CD4-positive, alpha-beta T cell treated with Interleukin-6 at 100 ng/mL for 8 hours (primary cell): ENCODE measurements at places on chromosomes 4 and X.

- DNase-seq: no peak
These were observed 156.5 kb upstream of the DKK2 start for GRCh38 chr4:107192601-107193000.

DNA sequence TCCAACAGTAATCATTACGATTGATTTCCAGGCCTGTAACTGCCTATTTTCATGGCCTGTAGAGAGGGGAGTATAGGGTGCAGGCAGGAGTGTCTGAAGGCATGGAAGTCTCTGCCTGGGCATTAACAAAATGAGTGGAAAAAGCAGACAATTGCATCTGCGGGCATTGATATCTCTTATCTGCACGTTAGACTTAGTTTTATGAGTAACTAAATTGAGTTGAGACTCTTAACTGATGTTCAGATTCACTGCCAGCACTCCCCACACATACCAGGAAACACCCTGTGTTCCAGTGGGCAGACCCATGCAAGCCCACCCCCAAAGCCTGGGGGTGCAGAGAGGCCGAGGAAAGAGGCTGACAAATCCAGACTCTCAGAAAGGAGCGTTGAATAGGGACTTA lies 33.3 kb downstream of the F11 start:
- no peak for DNase-seq

- DNase-seq: no peak
These were observed 6.8 kb upstream of the ANOS1 start for GRCh38 chrX:8738588-8739189.

- no peak for DNase-seq
These were observed 25.5 kb downstream of the HPGD start for GRCh38 chr4:174496631-174497432.

DNA sequence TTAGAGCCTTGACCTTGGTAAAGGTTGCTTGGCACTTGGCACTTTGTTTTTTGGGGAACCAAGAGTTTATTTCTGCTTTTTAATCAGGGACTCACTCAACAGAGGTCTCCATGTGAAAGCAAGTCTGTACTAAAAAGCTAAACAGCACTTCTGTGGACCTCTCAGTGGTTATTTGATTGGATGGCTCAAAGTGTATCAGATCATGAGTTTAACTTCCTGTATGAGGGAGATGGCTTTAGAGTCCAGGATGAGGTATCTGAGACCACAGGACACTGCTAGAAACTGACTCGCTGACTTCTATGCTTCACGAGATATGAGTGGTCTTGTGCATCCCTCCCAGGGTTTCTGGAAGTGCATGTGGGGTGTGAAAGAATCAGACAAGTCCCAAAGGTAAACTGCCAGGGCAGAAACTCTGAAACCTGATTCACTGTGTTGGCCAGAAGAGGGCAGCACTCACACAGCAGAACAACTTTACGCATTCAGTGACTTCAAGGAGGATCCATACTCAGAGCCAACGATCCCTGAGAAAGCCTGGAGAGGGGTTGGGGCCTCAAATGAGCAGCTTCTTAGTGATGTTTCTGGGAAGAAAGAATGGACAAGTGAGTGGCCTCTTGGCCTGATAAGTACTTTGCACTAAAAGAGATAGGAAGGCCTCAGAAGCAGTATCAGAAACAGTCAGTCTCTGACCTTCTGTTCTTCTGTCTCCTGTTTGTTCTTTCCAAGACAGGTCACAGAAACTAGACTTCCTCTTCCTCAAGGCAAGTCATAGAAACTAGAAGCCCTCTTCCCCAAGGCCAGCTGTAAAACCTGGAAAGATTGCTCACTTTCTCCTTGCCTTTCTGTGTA lies 220.3 kb upstream of the CXCL13 start:
- peak; percentile 33 for DNase-seq

DNA sequence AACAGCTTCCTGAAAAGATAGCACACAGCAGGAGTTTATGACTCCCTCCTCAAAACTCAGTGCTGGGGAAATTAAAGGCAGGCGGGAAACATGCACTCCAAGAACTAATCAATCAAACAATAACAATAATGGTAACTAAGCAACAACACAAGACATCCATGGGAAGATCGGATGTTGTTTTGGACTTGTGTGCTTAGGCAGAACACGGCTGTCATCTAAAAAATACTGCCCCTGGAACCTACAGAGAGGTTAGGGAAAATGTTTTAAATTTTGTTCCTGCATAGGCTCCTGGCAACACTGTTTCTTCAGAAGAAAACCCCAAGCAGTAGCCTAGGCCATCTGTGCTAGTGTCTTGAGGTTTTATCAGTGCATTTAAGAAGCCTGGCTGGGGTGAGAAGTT lies 1378.2 kb downstream of the STIM2 start:
- no peak for DNase-seq

DNA sequence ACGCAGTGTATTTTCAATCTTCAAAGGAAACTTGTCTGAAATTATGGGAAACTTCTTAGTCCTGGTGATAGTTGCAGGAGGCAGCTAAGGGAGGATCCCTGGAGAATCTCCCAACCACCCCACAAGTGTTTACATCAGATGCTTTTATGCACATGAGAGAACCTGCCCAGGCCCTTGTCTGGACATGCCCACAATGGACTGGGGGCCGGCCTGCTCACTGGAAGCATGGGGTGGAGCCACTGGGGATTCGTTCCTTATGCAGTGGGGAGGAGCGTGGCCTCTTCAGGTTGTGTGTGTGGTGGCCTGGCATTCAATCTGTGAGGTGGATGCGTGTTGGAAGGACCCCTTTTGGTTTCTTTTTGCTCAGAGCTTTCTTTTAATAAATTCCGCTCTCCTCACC lies 398.7 kb upstream of the PPP1R2C start:
- no peak for DNase-seq

DNA sequence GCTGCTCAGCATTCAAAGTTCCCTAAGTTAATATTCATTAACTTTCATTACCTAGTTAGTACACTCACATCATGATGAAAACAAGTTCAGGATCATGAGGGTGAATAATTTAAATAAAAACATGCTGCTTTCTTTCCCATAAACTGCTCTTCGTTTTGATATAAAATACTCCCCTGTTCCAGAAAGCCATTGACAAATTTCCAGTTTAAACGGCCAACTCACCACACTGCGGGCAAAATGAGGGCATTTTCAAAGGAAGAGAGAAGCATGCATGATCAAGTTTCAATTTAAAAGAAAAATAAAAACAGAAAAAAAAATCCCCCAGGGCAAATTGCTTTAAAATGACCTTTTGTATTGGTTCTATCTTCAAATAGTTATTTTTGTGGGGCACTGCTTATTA lies 69.6 kb downstream of the EPHA5 start:
- no peak for DNase-seq

DNA sequence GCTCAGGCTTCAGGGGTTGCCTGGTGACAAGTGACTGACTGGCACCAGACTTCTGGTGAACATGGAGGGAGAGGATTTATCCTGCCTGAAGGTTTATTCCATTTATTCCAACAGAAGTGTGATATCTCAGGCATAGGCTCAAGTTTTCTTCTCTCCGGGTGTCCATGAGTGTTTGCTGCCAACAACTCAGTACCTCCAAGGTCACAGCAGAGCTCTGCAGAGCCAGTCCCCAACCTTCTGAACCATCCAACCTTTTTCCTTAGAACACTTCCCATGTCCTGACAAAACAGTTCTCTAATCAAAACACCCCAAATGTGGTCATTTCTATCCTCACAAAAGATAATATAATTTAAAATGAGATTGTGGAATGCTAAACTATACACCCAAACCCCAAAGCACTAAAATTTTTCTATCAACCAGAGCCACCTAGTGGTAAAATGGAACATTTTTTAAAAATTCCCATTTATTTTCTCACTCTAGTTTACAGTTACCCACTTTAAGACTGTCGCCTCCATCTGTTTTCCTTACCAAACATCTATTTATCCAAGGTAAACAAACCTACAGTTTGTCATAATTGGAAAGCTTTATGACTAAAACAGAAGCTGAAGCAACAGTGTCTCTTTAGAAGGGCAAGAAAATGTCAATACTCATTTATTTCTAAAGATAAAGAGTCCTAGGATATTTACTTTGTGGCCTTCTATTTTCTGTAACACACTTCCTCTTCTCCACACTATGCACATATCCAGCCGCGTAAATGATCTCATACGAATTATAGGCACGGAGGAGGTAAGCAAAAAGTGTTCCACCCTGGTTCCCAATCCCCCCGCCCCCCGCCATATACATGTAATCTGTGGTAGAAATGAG lies 39.5 kb downstream of the TMEM154 start:
- peak; percentile 7 for DNase-seq

GRCh38 chr4:30094887-30095286 lies 625.3 kb upstream of the PCDH7 start:
- DNase-seq: no peak

DNA sequence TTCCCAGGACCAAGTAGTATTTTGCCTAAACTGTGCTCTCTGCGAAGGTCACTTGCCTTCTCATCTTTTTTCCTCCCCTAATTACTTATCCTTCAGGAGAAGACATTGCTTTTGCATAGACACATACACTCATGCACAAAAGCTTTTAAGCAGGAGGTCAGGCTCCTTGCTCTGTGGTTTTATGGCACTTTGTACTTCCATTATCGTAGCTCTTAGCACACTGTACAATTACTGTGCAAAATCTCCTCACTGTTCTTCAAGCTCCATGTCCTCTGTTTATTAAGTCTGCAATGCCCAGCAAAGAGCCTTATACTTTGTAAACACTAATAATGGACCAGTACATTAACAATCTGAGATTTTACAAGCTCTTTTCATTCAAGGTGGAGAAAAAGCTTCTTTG lies 188.4 kb upstream of the GNPDA2 start:
- DNase-seq: no peak

GRCh38 chr4:185809533-185810071 lies 2.4 kb downstream of the SORBS2 start:
- no peak for DNase-seq

DNA sequence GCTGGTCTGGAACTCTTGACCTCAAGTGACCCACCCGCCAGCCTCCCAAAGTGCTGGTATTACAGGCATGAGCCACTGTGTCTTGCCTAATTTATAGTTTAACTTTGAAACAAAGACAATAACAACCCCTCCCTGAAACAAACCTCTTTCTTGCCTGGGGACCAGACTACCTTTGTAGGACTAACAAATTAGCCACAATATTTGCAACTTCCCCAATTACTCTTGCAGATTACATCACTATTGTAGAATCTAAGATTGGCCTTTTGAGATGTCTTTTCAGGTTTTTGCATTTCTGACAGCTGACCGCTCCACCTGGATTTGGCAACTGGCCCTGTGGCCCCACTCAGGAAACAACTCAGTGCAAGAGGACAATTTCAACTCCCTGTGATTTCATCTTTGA lies 84.8 kb downstream of the AKAP4 start:
- no peak for DNase-seq

- DNase-seq: no peak
These were observed 135.6 kb upstream of the TLL1 start for GRCh38 chr4:165737309-165737972.

- DNase-seq: no peak
These were observed 277.0 kb upstream of the EDA2R start for GRCh38 chrX:66915893-66916292.

DNA sequence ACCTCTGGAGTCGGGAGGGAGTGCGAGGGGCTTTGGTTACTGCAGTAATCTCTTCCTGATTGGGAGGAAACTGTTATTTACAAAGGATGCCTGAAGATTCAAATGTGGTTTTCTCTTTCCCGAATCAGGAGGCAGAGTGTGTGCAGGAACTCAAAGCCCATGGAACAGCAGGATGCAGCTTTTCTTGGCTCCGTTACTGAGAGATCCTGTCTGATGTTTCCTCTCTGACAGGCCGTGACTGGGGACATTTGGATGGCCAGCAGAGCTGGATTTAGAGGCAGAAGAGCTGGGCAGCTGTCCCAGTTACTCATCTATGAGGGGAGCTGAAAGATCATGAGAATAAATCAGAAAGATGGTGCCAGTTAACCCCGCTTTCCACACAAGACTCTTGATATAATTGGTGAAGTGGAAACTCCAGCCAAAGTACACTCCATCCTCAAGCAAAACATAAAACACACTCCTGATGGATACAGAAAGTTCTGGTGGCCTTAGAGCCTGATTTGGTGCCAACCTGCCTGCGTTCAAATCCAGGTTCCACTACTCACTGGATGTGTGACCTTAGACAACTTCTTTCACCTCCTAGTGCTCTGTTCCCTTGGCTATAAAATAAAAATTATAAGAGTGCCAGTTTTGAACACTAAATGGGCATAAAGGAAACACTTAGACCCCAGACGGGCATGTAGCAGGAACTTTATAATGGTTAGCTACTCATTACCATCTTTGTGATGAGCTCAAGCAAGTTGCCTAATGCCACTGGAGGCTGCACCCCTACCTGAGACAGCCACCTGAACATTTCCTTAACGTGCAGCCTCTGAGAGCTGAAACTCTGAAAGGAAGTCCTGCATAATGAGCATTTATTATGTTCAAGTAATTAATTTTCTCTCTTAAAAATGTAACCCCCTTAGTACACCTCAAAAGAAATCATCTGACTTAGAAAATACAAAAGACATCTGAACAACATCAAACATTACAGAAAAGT lies 349.0 kb upstream of the GATB start:
- no peak for DNase-seq

DNA sequence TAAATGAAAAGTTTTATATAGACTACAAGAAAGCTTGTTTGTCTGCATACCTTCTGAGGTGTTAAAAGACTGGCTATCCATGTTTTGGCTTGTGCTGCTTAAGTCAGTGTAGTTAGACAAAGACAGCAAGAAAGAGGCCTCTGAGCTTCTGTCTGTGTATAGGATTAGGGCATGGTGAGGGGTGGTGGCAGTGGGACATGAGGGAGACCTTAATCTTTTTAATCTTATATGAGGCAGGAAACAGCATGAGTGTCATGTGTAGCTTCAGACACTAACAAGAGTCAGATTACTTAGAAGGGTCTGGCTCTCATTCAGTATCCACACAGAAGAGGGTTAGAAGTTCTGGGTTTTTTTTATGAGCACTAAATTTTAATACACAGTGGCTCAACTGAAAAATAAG lies 213.3 kb downstream of the GABRG1 start:
- no peak for DNase-seq

DNA sequence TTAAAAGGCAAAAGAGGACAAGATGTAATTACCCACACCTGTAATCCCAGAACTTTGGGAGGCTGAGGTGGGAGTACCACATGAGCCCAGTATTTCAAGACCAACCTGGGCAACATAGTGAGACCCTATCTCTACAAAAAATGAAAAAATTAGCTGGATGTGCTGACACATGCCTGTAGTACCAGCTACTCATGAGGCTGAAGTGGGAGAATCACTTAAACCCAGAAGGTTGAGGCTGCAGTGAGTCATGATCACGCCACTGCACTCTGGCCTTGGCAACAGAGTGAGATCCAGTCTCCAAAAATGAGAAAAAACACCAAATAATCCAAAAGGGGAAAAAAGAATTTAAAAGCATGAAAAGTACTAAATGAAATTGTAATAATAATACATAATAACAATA lies 30.8 kb downstream of the NR0B1 start:
- DNase-seq: no peak
